Osteoblast (primary cell): ENCODE measurements at places on chromosomes 4 and X. TPM values are rescaled to one million over a fixed set of nuclear protein-coding genes. Genes with fewer than 3 reads are reported as not detected.

The KDM5C gene
- total RNA-seq, result 104 and 122 TPM in 2 replicates

The LIN54 gene
- 14.8 and 17.7 TPM in 2 replicates for total RNA-seq

The MAGEA4 gene
- total RNA-seq, result not detected in 2 replicates

The COMMD8 gene
- 28.9 and 30.8 TPM in 2 replicates for total RNA-seq

The EFHC2 gene
- total RNA-seq, result 2.9 and 3.6 TPM in 2 replicates

The IBSP gene
- 14.4 and 15.6 TPM in 2 replicates for total RNA-seq

The SLC4A4 gene
- total RNA-seq, result 13.0 and 24.8 TPM in 2 replicates

The BOD1L1 gene
- 27.5 and 31.8 TPM in 2 replicates for total RNA-seq

The FGF13 gene
- 0.36 TPM in 1 of 2 replicates, not detected in the other for total RNA-seq

The ATOH1 gene
- not detected in 2 replicates for total RNA-seq
